Pulmonary artery endothelial cell (primary cell): ENCODE measurements at places on chromosomes 3 and 15. TPM values are rescaled to one million over a fixed set of nuclear protein-coding genes. Genes with fewer than 3 reads are reported as not detected.
A peak's percentile ranks its signal among the peaks of the same experiment; 100 is the strongest.

DNA sequence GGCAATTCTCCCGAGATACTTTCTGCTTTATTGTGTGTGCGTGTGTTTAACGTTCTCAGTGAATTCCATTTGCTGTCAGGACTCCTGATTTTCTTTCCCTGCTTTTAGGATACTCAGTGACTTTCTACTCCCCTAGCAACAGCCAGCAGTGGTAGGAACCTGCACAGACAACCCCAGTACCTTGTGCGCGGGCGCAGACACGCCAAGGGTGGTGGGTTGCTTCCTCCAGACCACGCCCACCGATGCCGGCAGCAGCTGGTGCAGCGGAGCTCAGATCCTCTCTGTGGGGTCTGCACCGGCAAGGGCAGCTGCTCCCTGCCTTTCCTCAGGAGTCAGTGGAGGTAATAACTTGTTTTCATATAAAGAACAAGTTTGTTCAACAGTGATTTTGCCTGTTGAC is 225.1 kb upstream of the NDN start:
- DNase-seq, result no peak

GRCh38 chr3:140276703-140277102 is 341.7 kb downstream of the CLSTN2 start:
- DNase-seq, result no peak

The CD276 gene
- 39.8 and 87.2 TPM in 2 replicates for total RNA-seq

DNA sequence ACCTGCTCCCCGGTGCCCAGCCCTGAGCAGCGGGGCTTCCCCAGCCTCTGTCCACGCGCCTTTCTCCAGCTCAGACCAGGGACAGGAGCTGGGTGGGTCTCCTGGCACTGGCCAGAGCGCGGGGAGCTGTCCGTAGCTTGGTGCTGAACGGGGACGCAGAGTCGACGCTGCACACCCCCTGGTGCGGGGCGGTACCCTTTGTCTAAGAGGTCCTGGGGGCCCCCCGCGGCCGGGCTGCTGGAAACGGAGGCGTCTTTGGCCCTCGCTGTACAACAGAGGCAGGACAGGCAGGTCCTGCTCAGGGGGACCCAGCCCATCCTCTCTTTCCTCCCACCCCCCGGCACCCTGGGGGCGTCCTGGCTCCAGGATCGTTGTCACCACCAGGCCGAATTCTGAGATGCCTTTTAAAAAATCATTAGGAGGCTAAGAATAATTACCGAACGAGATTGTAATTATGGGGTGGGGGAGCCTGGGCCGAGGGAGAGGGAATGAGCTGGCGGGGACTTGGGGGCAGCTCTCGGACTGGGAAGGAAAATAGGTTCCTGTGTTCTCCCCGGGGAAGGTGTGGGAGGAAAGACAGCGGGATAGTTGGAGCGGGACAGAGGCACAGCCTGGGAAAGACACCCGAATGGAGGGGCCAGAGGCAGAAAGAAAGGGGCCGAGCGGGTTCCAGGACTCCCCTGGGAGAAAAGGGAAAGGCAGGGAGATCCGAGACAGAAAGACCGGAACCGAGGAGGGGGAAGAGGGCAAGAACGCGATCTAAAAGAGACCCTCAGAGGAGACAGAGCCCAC is 4.1 kb upstream of the SKOR1 start:
- DNase-seq, result no peak

The MESP2 gene
- total RNA-seq, result 0.14 TPM in 1 of 2 replicates, not detected in the other

DNA sequence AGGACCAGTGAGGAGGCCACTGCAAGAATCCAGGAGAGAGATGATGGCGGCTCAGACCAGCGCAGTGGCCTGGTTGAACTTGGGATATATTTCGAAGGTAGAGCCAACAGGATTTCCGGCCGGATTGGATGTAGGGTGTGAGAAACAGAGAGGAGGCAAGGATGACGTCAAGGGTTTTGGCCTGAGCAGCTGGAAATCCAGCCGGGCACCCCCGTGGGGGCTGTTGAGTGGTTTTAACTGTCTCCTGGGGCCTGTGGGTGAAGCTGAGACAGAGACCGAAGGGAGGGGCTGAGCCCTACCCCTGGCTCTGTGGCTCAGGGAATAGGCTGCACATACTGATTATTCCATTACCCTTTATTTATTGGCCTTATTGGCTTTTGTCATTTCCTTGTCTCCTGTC is 45.7 kb downstream of the EXOG start:
- DNase-seq, result peak; percentile 20

- no peak for DNase-seq
Measured at GRCh38 chr3:183437666-183438564, 9.5 kb upstream of the MCF2L2 start.

The CCDC9B gene
- total RNA-seq, result 17.0 and 25.1 TPM in 2 replicates

GRCh38 chr3:127718245-127718915 is 45.6 kb downstream of the ABTB1 start:
- DNase-seq, result no peak

The CDC25A gene
- 15.8 and 27.2 TPM in 2 replicates for total RNA-seq

The PLA2G4D gene
- not detected in 2 replicates for total RNA-seq

DNA sequence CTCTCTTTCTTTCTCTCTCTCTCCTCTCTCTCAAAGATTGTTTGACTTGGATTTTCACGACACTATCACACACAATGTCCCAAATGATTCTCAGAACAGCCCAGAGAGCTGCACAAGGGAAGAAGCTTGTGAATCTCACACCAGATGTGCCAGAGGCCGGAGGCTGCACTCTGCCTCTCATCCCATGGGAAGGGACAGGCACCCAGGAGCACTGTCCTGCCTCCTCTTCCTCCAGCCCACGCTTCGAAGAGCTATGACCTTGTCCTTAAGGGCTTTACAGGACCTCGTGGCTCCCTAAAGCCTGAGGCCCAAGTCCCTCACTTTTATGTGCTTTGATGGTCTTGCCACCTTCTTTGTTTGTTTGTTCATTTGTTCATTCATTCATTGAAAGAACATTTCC is 267.6 kb downstream of the FAM43A start:
- DNase-seq, result no peak

DNA sequence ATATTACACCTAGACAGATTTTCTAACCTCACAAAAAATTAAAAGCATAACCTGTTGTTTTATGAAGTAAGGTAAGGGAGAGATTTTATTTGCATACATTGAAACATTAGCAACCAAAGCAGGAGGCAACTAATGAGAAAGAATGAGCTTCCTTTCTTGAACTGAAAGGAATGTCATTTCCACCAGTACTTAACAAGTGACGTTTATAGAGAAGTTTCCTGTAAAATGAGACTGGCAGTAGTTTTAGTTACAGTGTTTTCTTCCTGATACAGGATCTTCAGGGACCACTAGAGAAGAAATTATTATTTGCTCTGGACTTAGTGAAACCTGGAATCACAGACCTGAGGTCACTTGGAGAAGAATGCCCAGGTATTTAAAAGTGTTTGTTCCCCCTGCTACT is 27.4 kb upstream of the FRMD5 start:
- no peak for DNase-seq

The LXN gene
- 161 and 179 TPM in 2 replicates for total RNA-seq

DNA sequence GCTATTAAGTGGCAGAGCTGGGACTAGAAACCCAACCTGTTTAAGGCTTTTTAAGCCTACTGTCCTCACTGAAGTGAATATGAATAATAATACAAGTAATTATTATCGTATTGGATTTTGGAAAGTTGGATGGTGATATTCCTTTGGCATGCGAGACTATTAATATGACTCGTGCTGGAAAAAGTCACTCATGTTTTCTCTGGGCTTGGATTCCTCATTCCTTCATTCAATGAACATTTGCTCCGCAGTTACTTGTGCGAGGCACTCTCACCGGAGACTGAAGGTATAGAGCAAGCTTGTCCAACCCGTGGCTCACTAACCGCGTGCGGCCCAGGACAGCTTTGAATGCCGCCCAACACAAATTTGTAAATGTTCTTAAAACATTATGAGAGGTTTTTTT is 694 bp downstream of the PLAAT1 start:
- DNase-seq, result no peak

DNA sequence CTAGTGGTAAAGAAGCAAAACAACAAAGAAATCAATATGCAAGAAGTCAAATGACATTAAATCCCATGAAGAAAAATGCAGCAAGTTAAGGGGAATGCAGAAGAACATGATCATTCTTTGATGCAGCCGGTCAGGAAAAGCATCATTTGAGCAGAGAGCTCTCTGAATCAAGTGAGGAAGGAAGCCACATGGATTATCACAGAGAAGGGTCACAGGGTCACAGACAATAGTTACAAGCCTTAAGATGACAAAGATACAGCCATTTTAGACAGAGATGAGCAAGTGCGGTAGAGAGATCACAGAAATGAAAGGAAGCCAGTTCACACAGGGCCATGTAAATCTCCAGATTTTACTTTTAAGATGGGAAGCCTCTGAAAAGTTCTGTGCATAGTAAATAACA is 43.9 kb downstream of the UBE3A start:
- no peak for DNase-seq

GRCh38 chr15:57227166-57227565 is 149.1 kb upstream of the CGNL1 start:
- DNase-seq, result no peak

GRCh38 chr3:108137460-108137814 is 46.6 kb upstream of the CD47 start:
- DNase-seq, result no peak

DNA sequence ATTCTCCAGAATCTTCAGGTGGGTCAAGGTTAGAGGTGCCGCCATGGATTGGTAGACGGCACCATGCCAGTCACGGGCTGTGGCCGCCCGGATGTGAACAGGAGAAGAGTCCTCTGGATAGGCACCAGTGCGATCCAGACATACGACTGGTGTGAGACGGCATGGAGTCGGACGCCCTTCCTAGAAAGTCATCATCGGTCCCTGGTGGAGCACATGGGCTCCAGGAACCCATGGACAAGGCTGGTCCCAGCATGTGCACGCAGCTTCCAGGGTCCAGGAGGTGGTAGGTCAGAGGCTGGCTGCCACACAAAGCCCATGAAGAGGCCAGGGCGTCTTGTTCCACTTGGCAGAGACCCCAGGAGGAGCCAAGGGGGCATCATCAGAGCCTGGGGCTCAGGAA is 276.1 kb upstream of the LRRC3B start:
- DNase-seq, result no peak

DNA sequence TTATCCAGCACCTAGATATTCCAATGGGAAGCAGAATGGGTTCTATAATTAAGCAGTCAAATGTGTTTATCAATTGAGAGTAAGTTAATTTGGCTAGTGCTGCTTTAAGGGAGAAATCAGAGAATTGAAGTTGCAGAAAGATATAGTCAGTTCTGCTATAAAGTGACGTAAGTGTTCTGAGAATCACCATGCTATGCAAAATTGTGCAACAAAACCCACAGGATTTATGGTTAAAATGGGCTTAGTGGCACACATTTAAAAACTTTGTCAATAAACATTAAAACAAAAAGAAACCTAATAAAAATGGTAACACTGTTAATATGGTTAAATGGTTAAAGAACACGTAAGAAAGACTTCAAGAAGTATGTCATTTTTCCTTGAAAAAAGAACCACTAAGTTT is 74.5 kb downstream of the TMEM108 start:
- DNase-seq, result no peak

The IGSF11 gene
- total RNA-seq, result not detected in 2 replicates

DNA sequence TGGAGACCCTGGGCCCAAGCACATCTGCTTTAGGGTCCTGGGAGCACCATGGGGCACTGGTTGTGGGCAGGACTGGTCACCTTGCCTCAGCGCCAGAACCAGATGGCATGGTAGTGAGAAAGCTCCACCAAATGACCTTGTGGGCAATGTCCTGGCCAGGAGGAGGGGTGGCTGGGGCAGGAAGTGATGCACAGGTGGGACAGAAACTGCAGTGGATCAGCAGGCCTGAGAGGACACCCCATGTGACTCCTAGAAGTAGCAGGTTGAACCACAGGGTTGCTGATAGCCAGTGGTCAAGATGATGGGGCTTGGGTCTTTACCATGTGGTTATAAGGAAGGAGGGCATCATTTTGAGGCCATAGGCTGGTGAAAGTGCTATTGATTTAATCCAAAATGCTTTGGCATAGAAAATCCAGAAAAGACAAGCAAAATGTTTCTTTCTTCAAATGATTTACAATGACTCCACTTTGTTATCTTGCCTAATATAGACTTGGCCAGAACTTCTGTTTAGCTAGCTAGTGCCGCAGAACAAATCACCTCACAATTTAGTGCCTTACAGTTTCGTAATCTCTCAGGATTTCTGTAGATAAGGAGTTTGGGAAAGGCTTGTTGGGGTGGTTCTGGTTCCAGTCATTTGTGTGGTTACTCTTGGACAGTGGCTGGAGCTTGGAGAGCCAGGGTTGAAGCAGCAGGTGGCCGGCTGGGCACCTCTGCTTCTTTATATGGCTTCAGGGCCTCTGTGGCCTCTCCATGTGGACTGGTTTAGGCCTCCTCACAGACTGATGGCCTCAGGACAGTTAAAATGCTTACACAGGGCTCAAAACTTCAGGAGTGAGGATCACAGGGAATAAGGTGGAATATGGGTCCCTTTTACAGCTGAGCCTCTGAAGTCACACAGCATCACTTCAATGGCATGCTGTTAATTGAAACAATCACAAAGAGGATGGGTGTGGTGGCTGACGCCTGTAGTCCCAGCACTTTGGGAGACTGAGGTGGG is 27.5 kb downstream of the TMEM158 start:
- DNase-seq, result no peak

DNA sequence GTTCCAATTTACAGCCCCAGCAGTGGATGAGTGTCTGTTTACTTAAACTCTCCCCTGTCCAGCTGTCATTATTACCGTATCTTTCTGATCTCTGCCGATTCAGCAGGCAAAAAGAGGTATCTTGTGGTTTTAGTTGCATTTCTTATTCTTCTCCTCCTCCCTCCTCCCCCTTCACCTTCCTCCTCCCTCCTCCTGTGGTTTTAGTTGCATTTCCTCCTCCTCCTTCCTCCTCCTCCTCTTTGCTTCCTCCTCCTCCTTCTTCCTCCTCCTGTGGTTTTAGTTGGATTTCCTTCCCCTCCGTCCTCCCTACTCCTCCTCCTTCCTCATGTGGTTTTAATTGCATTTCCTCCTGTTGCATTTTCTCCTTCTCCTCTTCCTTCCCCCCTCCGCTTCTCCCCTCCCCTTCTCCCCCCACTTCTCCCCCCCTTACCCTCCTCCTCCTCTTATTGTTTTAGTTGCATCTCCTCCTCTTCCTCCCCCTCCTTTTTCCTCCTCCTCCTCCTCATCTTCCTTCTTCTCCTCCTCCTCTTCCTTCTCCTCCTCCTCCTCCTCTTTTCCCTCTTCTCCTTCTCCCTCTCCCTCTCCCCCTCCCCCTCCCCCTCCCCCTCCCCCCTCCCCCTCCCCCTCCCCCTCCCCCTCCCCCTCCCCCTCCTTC is 25.3 kb upstream of the VPS33B start:
- no peak for DNase-seq

- no peak for DNase-seq
Measured at GRCh38 chr3:36394176-36394575, 13.9 kb downstream of the STAC start.

DNA sequence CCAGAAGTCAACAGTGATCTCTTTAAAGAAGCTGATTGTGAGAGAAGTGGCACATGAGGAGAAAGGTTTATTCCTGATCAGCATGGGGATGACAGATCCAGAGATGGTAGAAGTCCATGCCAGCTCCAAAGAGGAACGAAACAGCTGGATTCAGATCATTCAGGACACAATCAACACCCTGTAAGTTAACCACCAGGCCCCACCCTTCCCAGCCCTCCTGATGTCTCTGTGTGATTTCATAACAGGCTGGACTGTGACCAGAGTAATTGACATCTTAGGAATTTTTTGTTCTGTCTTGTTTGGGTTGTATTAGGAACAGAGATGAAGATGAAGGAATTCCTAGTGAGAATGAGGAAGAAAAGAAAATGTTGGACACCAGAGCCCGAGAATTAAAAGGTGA is 67.7 kb downstream of the KLHL25 start:
- DNase-seq, result no peak
